ENCODE measurements at places on chromosomes 4 and X. TPM values are rescaled to one million over a fixed set of nuclear protein-coding genes. Genes with fewer than 3 reads are reported as not detected.

PRSS12 gene
- total RNA-seq: 9.9 TPM

HMX1 gene
- not detected for total RNA-seq

GPC4 gene
- total RNA-seq: 7.9 TPM

MAGEB1 gene
- 15.6 TPM for total RNA-seq

APLN gene
- total RNA-seq: 0.81 TPM

MXRA5 gene
- total RNA-seq: 49.6 TPM

CTAG1B gene
- not detected for total RNA-seq

RTL5 gene
- total RNA-seq: 0.18 TPM

FGB gene
- not detected for total RNA-seq

SGCB gene
- total RNA-seq: 40.4 TPM
